Fibroblast of skin of scalp (primary cell): ENCODE measurements at places on chromosomes 11 and 22.

GRCh38 chr22:37008365-37008764, 10.9 kb downstream of the TST start:
- no peak for DNase-seq

DNA sequence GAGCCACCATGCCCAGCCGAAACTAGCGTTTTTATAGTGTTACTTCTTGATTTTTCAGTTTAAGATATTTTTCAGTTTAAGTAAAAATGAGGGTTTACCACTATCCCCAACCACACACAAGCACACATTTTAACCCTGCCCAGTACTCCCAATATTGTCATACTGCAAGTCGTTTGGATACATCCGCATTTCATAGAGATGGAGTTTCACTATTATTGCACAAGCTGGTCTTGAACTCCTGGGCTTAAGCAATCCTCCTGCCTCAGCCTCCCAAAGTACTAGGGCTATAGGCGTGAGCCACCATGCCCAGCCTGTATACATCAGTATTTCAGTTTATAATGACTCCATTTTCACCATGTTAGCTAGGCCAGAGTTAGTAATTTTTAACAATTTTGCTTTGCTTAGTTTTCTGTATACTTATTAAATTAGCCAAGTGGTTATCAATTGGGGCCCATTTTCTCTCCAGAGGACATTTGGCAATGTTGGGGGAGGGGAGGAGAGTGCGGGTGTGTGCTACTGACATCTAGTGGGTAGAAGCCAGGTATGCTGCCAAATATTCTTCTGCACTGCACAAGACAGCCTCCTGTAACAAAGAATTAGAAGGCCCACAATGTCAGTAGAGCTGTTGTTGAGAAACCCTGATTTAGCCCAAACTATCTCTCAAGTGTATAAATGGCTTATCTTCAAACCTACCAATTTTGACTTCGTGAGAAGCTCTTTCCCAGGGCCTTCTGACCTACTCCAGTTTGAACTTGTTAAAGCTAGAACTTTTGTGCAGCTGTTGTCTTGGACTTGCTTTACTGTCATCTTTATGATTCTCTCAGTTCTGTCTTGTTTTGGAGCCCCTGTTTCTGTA, 7.3 kb downstream of the USP47 start:
- DNase-seq, result peak; percentile 68

DNA sequence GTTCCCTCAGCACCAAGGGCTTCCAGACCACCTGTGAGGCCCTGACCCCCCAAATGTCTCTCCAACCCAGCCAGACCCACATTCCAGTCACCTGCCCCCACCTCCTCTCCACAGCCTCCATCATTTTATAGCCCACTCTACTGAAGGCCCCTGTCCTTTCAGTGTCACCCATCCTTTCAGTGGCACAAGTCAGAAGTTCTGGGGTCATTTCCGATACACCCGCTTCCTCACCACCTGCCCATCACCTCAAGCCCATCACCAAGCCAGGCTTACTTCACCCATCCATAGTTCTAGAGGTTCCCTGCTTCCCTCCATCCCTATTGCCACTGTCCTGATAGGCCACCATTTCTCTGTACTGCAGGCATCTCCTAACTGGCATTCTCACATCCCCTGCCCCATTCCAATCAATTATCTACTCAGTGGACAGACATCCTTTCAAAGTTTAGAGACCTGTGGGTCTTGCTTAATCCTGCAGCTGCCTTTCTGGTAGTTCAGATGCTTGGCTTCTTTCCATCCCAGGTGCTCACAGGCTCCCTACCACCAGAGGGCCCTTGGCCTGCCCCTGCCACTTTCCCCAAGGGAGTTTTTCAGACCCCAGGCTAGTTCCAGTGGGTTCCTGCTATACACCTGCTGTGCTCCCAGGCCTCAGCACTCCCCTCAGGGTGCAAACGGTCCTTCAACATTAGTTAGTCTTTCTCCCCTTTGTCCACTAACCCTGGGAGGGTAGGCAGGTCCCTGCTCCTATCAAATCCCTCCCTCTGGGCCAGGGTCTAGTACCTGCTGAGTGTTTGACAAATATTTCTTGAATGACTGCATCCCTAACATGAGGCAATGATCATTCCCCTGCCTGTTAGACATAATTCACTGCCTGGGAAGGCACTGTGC, 7.6 kb downstream of the KCNQ1OT1 start:
- no peak for DNase-seq

- DNase-seq, result no peak
Measured at GRCh38 chr11:31150841-31151240, 218.7 kb downstream of the DCDC1 start.

- DNase-seq, result no peak
Measured at GRCh38 chr11:82315093-82315492, 418.6 kb downstream of the FAM181B start.

GRCh38 chr11:31807799-31808667, 3.1 kb downstream of the PAX6 start:
- DNase-seq, result no peak

DNA sequence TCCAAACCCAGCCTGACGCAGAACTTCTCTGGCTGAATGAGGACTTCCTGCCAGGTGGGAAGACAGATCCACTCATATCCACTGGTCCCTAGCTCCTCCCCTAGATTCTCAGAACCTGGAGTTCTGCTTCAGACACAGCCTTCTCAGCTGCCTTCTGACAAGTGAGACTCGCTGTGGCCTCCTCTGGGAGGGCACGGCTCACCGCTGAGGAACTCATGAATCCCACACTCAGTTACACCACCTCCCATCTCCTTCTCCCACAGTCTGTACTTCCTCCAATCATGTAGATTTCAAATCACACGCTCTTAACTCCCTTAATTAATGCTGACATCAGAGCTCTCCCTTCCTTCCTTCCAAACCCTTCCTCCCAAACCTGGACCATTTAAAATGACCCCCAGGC, 86.4 kb upstream of the TMEM45B start:
- DNase-seq, result no peak

- DNase-seq, result no peak
Measured at GRCh38 chr11:65136515-65137096, 2.3 kb upstream of the SYVN1 start.

GRCh38 chr11:23563591-23563990, 703.3 kb upstream of the CCDC179 start:
- no peak for DNase-seq

GRCh38 chr11:46391578-46392420, at the start of gene CHRM4:
CHRM4 (minus strand) TSS chr11:46391776; CDS start chr11:46386557, 5,219 bp downstream.
- peak; percentile 31 for DNase-seq

DNA sequence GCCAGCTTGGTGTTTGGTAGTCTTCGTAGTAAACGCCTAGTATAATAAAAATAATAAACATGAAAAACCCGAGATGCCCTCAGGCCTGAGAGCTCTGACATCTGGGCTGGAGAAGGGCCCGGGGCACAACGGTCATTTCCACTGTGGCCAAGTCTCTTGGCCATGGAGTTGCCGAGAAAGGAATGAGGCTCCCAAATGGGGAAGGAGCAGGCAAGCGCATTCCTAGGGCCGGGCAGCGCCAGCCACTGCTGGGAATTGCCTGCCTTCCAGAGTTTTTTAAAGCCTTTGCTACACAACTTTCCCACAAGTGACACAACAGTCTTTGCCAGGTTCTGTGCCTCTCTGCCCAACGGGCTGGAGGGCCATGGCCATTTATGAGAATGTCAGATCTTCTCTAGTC, 103.4 kb downstream of the NAV2 start:
- no peak for DNase-seq

DNA sequence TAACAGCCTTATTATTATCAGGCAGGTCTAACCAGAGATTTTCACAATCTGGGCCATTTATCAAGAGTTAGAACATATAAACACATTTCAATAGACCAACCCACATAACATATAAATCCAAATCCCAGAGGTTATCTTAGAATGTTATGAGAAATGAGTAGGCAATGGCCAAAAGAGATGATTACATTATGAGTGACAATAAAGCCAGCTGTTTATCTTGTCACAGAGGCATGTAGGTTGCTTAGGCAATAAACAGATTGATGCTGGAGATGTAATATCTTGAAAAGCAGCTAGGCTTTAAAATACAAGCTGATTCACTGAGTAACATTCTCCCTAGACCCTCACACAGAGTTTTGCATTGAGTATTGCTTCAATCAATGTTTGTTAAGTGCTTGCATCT, 148.5 kb upstream of the SESN3 start:
- DNase-seq, result no peak

GRCh38 chr11:125517116-125517770, 21.2 kb upstream of the FEZ1 start:
- peak; percentile 79 for DNase-seq

- DNase-seq, result no peak
Measured at GRCh38 chr22:36936362-36937116, 23.1 kb downstream of the CSF2RB start.

GRCh38 chr22:30238661-30239487, 7.7 kb downstream of the LIF start:
- DNase-seq, result peak; percentile 75

GRCh38 chr11:78469896-78470295, 52.3 kb upstream of the GAB2 start:
- DNase-seq, result no peak

GRCh38 chr22:30822216-30823014, 127.7 kb downstream of the OSBP2 start:
- DNase-seq, result no peak

DNA sequence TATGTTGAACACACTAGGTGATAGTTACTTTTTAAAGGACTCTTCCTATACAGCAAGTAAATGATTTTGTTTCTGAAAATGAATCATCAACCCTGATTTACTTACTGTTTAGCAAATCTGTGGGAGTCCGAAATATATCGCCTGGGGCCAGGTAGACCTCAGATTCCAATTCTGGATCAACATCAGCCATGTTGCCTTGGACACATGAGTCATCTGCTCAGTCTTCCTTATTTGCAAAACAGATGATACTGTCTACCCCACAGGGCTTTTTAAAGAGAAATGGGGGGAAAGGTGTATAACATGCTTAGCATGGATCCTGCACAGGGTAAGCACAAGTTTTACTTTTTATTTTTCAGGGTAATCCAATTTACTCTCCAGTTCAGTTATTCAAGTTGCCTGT, 324.2 kb downstream of the TENM4 start:
- DNase-seq, result no peak

DNA sequence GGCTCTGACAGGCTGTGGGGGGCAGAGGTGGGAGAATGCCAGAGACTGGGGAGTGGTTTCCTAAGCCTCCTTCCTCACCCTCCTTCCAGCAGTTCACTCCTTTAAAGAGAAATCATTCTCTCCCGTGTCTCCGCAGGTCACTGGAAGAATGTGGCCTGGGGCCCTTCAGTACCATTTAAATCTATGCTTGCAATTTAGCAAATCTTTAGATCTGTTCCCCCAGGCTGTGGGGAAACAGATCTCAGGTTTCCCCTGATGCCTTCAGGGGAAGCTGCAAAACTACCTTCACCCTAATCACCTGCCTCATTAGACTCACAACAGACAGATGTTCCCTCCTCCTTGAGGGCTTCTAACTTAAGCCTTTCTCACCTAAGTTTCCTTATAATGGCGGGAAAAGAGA, 55.3 kb downstream of the KIRREL3 start:
- no peak for DNase-seq

- no peak for DNase-seq
Measured at GRCh38 chr11:13576995-13577394, 81.2 kb upstream of the PTH start.

GRCh38 chr22:31313366-31314147, 21.3 kb upstream of the PIK3IP1 start:
- peak; percentile 56 for DNase-seq

GRCh38 chr11:28704801-28705200, 596.6 kb downstream of the METTL15 start:
- no peak for DNase-seq

- DNase-seq, result peak; percentile 82
Measured at GRCh38 chr11:4891996-4892640, 10.4 kb downstream of the OR51T1 start.

- DNase-seq, result no peak
Measured at GRCh38 chr11:118397448-118397847, 4.0 kb upstream of the ATP5MG start.

GRCh38 chr22:33821290-33821689, 99.0 kb downstream of the LARGE1 start:
- no peak for DNase-seq

- no peak for DNase-seq
Measured at GRCh38 chr11:117195761-117196160, 3.4 kb upstream of the TAGLN start.

GRCh38 chr11:128351168-128351567, 236.2 kb downstream of the ETS1 start:
- no peak for DNase-seq

- peak; percentile 52 for DNase-seq
Measured at GRCh38 chr22:35479985-35480550, 60.6 kb upstream of the RASD2 start.

DNA sequence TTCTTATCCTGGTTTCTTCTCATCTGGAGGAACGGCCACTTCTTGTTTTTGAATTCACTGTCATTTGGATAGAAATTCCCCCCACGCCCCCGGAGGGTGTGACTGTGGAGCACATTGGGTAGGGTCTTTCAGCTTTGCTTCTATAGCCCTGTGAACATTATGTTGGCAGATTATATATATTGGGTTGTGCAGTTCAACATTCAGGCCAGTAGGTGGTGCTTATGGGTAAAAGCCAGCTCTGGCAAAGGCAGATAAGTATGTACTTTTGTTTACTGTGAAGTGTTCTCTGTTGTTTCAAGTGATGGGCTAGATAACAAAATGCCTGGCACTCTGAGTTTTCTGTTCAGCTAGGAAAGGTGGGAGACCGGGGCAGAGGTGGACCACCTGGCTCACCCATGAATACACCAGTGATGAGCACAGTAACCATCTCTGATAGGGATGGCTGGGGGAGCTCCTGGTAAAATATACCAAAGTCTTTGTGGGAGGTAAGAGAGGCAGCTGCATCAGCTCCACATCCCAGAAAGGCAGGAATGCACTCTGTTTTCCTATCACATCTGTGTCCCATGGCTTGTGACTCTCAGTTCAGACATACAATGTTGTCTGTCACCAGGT, 1348.2 kb upstream of the RAG2 start:
- DNase-seq, result peak; percentile 33

DNA sequence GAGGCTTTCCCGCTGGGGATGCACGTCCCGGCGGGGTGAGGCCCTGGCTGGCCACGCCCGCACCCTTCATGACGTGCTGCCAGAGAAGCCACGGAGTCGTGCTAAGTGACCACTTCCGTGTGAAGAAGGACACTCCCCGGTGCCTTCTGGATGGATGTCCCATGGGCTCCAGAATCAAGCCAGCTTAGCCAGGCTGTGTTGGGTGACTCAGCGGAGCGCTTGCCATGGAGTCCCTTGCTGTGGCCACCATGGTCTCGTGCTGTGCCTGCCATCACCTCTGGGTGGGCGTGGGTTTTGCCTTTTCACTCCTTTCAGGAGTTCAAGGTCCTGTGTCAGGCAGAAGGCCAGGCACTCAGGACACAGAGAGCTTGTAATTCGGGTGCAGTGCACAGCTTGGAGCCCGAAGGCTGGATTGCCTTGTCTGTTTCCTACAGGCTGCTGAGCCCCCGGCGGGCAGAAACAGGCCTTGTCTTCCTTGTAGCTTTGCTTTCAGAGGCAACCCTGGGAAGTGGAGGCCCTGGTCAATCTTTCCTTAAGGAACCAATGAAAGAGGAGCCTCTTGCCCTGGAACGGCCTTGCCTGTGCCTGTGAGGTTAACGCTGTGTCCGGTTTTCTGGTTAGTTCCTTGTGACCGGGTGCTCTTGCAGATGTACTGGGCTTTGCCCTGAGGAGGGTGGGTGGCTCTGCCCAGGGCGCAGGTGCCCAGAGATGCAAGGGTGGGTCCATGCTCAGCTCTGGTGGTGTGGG, 268.6 kb downstream of the TBC1D22A start:
- DNase-seq, result peak; percentile 41

GRCh38 chr11:33177676-33178336, 16.5 kb upstream of the CSTF3 start:
- DNase-seq, result no peak

- no peak for DNase-seq
Measured at GRCh38 chr11:68527585-68527984, 67.0 kb downstream of the PPP6R3 start.
